Neuronal stem cell (in vitro differentiated cells): ENCODE measurements at places on chromosomes 12 and 14.

DNA sequence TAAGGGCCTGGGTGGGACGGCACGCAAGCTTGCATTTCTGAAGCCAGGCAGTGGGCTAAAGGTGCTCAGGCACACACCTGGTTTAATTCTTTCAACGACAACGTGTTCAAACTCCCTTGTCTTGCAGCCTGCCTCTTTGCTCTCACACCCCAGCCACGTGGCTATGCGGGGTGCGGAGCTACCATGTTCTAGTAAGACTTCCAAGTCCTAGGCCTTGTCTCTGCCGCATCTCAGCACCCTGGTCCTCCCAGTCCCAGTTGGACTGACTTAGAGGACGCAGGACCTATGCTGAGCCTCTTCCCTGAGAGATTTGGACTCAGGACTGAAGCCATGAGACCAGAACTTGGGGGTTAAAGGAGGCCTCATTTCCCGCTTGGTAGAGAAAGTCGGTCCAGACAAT lies 62.2 kb downstream of the CLMN start:
- DNase-seq = no peak

- no peak for DNase-seq
Observed at GRCh38 chr14:57864659-57865058, 1.2 kb downstream of the SLC35F4 start.

GRCh38 chr12:38689704-38690103 lies 215.7 kb downstream of the CPNE8 start:
- no peak for DNase-seq

DNA sequence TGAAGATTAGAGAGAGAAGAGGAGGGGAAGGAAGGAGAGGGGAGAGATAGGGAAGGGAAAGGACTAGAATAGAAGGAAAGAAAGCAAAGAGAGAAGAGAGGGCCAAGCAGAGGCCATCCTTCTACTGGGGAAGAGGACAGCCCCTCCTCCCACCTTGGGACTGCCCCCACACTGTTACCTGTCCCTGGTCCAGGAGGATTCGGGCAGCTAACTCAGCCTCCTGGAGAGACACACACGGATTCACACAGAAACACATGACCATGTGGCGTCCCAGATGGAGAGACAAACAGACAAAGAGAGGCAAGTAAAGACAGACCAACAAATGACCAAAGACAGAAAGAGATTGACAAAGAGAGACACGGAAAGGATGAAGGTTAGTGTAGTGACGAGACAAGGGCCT lies 2.2 kb downstream of the NDRG2 start:
- DNase-seq = no peak

GRCh38 chr14:29971101-29971500 lies 43.5 kb upstream of the PRKD1 start:
- no peak for DNase-seq

DNA sequence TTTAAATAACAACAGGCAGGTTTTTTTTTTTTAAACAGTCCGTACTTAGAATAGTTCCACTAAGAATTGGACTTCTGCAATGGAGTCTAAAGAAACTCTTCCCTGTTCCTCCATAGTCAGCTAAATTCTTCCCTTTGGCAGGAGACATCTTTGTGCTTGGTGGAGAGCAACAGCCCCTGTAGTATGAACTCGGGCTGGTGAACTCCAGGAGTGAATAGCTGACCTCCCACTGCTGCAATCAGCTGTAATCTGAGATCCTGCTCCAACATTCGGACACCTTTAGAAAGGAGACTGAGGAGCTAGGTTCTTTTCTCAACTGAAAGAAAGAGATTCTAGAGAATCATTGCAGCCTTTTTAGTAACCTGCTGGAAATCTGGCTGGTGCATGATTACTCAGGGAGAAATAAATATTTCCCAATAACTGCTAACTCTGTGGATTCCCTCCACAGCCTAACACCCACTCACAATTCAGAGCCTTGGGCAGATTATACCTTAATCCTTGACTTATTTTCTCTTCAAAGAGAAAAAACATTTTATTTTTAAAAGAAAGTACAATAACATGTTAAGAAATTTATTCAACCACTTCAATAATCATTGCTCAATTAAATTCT lies 25.6 kb upstream of the DBX2 start:
- DNase-seq = peak; percentile 38

DNA sequence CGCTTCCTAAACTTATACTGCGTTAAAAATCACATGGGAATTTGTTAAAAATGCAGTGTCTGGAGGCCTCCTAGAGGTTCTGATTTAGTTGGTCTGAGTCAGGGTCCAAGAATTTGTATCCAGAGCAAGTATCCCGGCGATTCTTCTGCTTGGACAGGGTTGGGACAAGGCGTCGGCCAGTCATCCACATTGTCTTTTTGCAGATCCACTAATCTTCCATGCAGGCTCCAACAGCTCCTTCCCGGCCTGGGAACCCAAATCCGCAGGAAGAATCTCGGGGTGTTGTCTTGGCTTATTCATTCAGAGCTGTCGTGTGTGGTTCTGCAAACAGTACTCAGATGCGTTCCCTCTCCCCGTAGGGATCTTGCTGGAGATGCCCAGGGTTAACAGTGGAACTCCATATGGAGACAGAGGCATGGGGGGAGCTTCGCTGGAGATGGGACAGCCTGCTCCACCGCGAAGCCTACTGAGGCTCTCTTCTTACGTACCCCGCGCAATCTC lies 25.3 kb downstream of the GPRC5D start:
- DNase-seq = no peak

GRCh38 chr12:63319936-63320633 lies 169.1 kb upstream of the AVPR1A start:
- DNase-seq = no peak

DNA sequence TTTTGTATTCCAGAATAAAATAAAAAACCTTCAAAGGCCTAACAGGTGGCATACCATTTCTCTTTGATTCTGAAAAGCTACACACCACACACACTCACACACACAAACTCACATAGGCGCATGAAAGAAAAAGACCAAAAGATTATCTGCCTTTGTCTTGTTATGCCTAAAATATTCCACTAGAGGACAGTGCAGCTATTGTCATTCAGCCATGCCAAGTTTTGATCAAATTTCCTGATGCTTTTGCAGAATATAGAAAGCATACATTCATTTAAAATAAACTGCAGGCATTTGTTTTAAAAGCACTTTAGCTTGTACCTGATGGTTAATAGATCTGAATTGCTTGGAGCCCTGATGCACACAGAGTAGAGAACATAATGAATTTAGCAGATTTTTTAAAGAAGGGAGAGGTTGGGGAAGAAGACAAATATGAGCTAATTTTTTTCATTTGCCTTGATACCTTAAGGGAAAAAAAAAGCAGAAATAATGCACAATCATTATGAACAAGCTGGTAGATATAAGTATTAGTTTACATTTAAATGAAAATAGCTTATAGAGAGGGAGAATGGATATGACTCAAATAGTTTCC lies 1766.9 kb upstream of the SEL1L start:
- peak; percentile 31 for DNase-seq

- DNase-seq = no peak
Observed at GRCh38 chr14:24679248-24679961, 45.4 kb upstream of the GZMB start.

- no peak for DNase-seq
Observed at GRCh38 chr14:105053996-105054395, 11.2 kb downstream of the GPR132 start.

DNA sequence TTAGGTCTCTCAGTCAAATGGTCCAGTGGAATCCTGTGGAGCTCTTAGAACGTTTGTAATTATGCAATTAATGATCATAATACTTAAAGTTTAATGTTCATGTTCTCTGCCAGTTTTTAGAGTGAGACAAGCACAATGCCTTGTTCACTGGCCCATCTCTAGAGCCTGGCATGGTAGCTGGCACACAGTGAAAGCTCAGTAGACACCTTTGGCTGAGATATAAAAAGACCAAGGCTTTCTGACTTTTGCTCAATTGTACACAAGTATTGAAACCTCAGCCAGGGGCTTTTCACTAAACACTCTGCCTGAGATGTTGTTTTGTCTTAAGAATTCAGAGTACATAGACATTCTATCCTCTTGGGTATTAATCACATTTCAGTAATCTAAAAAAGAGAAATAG lies 241.8 kb upstream of the ATP2B1 start:
- DNase-seq = no peak

- no peak for DNase-seq
Observed at GRCh38 chr12:78340406-78340805, 509.7 kb downstream of the NAV3 start.

DNA sequence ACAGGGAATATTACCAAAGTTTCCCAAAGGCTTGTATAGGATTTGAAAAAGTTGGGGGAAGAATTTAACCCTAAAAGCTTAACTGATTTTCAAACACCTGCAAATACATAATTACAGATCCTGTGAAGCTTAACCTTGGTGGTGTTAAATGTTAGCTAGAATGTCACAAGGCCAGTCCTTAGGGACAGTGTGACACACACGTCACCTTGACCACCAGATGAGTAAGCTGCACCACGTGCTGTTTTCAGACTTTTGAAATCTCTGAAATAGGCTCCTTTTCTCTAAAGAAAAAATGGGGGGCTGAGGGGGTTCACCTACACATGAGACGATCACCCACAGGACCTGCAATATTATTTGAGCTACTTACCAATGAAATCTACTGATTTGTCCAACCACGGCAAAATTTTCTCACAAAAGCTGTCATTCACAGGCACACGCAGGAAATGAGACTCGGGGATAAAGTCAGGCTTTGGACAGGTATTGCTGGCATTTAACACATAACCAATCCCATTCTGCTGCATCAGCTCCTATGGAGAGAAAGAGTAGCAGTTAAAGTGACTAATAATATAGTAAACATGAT lies 75.9 kb downstream of the DUSP16 start:
- DNase-seq = no peak

DNA sequence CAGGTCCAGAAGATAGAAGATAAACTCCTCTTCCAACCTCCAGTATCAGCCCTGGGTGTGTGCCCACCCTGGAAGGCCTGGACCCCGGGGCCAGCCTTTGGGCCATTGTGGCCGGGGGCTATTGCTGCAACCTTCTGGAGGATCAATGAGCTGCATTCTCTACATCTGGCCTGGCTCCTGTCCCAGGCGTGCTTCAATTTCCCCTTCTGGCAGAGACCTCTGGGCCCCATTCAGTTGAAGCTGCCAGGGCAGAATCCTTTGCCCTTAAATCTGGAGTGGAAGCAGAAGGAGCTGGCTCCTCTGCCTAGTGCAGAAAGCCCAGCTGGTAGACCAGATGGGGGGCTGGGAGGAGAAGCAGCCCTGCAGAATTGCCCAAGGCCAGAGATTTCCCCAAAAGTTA lies 10.0 kb downstream of the NYNRIN start:
- no peak for DNase-seq

DNA sequence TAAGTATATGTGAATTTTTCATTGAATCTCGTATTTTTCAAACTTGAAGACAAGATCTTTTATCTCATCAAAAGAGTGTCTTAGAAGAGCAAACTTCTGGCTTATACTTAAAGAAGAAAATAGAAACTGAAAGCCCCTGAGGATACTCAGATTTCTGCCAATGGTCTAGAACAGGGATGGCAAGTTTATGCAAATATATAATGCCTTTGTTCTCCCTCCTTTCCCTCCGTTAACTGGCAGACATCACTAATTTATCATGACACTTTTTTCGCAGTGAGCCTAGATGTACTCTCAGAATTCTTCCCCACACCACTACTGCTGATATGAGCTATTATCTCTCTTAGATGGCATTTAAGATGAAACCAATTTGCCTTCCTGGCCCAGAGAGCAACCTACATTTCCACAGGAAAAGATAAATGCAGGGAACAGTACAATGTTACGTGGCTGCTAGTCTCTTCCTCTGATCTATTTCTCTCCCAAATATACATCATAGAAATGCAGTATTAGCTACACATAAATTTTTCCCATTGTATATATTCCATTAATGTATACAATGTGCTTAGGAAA lies 40.0 kb upstream of the DAAM1 start:
- no peak for DNase-seq

DNA sequence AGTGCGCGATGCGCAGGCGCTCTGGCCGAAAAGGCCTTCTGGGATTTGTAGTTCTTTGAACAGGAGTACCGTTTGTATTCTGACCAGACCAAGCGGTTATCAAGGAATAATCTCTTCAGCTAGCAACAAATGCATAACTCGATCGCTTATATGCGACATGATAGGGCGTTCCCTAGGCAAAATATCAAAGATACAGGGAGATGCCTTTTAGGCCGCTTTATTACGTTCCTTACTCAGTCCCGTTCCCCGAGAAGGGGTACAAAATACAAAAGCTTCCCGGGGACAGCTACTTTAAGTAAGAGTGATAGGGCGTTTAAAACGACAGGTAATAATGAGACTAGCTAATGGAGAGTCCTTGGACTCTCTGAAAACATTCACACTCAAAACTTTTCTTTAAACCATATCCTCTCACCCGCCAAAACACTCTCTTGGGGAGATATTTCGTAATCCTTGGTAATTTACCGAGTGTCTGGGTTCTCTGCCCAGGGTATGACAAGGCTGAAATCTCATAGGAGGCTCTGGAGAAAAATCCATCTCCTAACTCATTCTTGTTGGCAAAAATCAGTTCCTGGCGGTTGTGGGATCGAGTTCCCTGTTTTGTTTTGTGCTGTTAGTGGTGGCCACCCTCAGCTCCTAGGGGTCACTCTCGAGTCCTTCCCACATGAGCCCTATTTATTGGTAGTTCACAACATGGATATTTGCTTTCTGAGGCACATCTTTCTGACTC lies 412 bp upstream of the SNW1 start:
- no peak for DNase-seq

DNA sequence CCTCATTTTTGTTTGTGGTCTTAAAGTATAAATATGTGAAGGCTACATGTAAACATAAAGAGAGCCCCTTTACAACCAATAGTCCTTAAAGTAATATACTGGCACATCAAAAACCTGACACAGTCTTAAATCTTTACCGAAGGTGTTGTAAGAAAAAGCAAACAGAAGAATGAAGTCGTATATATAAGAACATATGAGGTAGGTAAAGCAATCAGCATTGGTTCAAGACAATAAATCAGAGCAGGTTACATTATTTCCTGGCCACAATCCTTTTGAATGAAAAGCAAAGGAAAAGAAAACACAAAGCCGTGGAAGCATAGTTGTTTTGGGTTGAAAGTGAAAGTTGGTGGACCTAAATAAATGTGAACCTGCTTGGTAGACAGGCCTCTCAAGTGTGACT lies 183.7 kb upstream of the STXBP6 start:
- no peak for DNase-seq

DNA sequence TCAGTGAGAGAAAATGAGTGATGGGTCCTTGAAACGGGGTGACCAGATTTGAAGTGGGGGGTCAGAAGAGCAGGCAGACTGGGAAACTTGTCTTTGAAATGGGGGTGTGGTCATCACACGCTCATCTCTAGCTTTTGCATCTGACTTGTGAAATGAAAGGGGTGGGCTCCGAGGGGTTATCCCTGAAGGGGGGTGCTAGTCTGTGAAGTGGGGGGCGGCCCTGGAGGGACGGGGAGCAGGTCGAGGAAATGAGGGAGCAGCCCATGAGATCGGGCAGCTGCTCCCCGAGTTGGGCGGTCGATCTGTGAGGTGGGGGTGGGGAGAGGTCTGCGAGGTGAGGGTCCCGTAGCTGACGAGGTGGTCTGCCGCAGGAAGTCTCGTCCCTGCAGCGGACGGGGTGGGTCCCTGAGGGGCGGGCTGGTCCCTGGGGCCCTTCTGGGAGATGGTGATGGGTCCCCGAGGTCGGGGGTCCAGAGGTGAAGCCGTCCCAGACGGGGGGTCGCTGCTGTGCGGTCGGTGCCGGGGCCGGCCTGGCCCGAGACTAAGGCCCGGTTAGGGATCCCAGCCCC lies 542 bp downstream of the PXN start:
- no peak for DNase-seq

- DNase-seq = no peak
Observed at GRCh38 chr12:3091382-3092241, 14.4 kb downstream of the TSPAN9 start.
